ENCODE measurements at places on chromosomes 2 and 18. TPM values are rescaled to one million over a fixed set of nuclear protein-coding genes. Genes with fewer than 3 reads are reported as not detected.
A peak's percentile ranks its signal among the peaks of the same experiment; 100 is the strongest.

- no peaks in the 10 kb centered on the region for H3K27me3 ChIP-seq
- H3K4me1 ChIP-seq = no peaks in the 10 kb centered on the region
- H3K4me3 ChIP-seq = no peak overlapping the region
Observed at GRCh38 chr18:48956356-48956755, 5.6 kb upstream of the SMAD7 start.

The RAB6C gene
- total RNA-seq = not detected

DNA sequence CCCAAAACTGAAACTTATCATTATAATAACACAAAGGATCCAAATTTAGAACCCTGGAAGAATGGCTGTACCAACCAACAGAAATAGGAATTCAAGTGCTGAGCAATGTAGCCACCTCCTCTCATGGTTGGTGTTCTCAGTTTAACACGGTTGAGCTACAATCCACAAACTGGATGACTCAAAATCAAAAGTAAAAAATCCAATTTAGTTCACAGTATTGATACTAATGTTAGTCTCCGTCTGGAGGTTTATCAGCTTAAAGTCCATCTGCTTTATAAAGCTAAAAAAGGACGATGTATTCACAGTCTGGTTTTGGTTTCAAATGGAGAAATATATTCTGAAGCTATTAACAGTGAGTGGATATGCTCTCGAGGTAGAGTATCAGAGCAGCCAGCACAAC is 40.5 kb downstream of the CNTNAP5 start:
- DNase-seq = no peak
- no peak overlapping the region for H3K4me3 ChIP-seq
- no peaks in the 10 kb centered on the region for H3K4me1 ChIP-seq
- H3K27ac ChIP-seq = no peak overlapping the region
- no peaks in the 10 kb centered on the region for H3K36me3 ChIP-seq

DNA sequence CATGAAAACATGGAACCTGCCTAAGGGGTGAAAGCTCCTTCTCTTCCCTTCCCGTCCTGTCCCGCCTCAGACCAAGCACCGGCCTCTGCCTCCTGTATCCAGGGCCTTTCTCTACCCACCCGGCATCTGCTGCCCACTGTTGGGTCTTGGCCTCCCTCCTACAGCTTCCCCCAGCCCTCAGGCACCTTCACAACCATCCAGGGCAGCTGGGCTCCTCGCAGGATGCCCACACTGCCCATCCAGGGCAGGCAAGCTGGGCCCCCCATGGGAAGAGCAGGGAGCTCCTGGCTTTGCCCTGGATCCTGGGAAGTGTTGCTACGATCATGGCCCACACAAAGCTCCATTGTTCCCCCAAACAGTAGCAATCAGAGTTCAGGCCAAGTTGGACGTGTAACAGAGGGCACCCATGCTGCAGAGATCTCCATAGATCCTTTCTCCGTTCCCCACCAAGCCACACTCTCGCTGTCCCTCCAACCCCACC is 206.6 kb downstream of the NDUFA10 start:
- DNase-seq = no peak

GRCh38 chr2:230160112-230160660 is 59.6 kb downstream of the SP110 start:
- no peaks in the 10 kb centered on the region for H3K27me3 ChIP-seq
- no peaks in the 10 kb centered on the region for H3K4me1 ChIP-seq
- no peaks in the 10 kb centered on the region for H3K36me3 ChIP-seq
- peak; percentile 10 for DNase-seq

DNA sequence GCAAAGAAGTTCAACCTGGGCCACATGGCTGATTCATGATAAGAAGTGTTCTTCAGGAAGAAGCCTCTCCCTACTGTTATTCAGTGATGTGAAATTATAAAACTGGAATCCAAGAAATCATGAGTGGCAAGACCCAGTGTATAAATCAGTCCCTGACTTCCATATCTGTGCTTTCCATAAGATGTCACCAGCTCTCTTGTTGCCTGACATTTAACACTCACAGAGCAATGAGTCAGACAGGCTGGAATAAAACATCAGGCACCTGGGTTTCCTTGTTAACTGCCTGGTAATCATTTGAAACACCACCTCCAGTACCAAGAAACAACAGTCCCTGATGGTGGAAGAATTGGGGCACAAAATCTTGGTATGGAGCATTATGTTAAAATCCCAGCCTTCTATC is 76.1 kb downstream of the SCG2 start:
- H3K36me3 ChIP-seq = no peaks in the 10 kb centered on the region
- no peaks in the 10 kb centered on the region for H3K4me1 ChIP-seq
- DNase-seq = no peak
- no peaks in the 10 kb centered on the region for H3K27me3 ChIP-seq

GRCh38 chr2:55107436-55107835 is 57.2 kb upstream of the RTN4 start:
- H3K4me1 ChIP-seq = peaks cover 54% of the 10 kb centered on the region
- no peaks in the 10 kb centered on the region for H3K36me3 ChIP-seq
- no peak overlapping the region for H3K4me3 ChIP-seq
- no peak for DNase-seq

GRCh38 chr2:235095569-235095968 is 143.8 kb downstream of the SH3BP4 start:
- H3K36me3 ChIP-seq = no peaks in the 10 kb centered on the region
- H3K27me3 ChIP-seq = no peaks in the 10 kb centered on the region
- no peak overlapping the region for H3K4me3 ChIP-seq
- no peak overlapping the region for H3K27ac ChIP-seq
- H3K4me1 ChIP-seq = no peaks in the 10 kb centered on the region

The PARD3B gene
- total RNA-seq = 66.5 TPM

DNA sequence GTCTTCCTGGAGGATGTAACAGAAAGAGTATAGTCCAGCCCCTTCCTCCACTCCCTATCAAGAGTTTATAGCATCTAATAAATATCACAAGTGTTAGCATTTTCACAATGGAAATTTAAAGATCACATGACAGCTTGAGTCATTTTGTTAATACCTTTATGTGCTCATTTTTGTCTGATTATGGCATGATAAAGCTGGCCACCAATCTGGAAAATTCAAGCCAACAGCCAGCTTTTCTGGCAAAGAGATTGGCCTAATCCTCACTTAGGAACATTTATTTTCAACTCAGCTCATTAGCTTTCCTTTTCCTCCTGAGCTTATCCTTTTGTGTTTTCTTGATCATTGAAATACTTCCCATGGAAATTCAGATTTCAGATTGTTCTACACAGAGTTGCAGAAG is 262.9 kb upstream of the RBMS1 start:
- H3K4me1 ChIP-seq = peaks cover 23% of the 10 kb centered on the region
- DNase-seq = no peak
- no peak overlapping the region for H3K27ac ChIP-seq
- H3K27me3 ChIP-seq = no peaks in the 10 kb centered on the region
- H3K36me3 ChIP-seq = no peaks in the 10 kb centered on the region

- no peak for DNase-seq
- no peak overlapping the region for H3K4me3 ChIP-seq
- H3K36me3 ChIP-seq = no peaks in the 10 kb centered on the region
Observed at GRCh38 chr18:58497845-58498244, 131.0 kb downstream of the ALPK2 start.

GRCh38 chr2:144131042-144131441 is 388.9 kb downstream of the ZEB2 start:
- no peaks in the 10 kb centered on the region for H3K27me3 ChIP-seq
- 0 out of 2 replicates have a peak, but pooled peaks cover 10% of the 10 kb centered on the region for H3K4me1 ChIP-seq
- no peaks in the 10 kb centered on the region for H3K36me3 ChIP-seq
- H3K27ac ChIP-seq = no peak overlapping the region
- H3K4me3 ChIP-seq = no peak overlapping the region

DNA sequence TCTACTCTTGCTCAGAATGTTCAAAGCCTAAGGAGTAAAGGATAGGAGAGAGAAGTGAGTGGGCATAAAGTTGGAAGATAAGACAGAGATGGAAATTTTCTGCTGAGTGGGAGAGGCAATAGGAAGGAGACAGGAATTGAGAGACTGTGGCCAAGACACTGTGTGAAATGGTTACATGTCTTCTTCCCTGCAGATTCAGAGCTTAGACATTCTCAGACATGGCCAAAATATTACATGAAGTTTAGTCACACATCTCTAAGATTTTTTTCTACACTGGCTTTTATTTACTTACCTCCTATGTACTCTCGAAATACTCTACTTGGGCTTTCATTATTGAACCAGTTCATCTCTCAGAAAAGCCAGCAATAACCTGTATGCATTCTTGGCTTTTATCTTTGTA is 363.0 kb upstream of the FANCL start:
- H3K4me3 ChIP-seq = no peak overlapping the region
- DNase-seq = no peak
- H3K27ac ChIP-seq = no peak overlapping the region
